ENCODE measurements at places on chromosomes 4 and X.

- no peak for DNase-seq
Measured at GRCh38 chr4:44927399-44928380, 201.3 kb upstream of the GNPDA2 start.

DNA sequence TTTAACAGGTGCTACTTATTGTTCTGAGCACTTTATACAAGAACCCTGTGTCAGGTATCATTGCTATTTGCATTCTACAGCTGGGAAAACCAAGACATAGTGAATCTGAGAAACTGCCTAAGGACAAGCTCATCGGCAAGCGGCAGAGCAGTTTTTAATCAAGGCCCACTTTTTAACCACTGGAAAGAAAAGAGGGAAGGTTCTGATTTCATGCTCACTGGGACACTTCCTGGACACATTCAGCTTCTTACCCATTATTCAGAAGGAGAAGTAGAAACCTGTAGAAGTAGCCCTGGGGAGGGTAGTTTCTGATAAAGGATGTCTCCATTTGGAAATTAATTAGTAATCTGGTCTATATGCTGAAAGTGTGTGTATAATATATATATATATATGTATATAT, 2.5 kb upstream of the LNX1 start:
- DNase-seq, result no peak

GRCh38 chrX:21723084-21723483, 34.8 kb downstream of the SMPX start:
- DNase-seq, result no peak

DNA sequence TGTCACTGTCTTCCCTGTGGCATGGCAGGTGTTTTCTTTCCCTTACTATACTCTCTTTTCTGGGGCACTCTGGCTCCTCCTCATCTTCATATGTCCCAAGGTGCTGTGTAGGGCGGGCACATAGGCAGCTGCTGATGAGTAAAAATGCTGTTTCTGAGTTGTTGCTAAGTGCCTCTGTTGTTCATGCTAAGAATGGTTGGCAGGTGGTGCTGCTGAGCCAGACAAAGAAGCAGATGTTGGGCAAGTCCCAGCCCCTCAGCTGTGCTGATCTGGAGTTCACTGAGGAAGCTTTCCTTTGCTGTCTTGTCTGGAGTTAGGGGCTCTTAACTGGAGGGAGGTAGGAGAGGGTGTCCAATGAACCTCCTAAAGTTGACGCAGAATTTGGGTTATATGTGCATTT, 40.6 kb downstream of the HADH start:
- peak; percentile 1 for DNase-seq

DNA sequence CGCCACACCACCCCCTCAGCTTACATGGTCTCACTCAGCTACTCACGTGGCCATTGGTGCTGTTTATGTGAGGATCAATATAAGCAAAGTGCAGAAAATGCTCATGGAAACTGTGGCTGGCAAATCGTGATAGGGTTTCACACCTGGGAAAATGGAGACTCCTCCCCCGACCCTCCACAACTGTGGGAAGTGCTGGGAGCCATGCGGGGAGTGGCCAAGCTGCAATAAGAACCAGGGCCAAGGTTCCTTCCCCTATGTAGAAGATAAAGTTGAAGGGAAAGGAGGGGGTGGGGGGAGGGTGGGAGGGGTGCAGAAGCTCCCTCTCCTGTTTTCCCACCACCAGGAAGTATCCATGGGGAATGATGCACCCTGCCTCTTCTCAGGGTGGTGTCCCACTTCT, 145.5 kb upstream of the MAMLD1 start:
- DNase-seq, result no peak

GRCh38 chr4:82429728-82430192, 502 bp downstream of the HNRNPDL start:
- no peak for DNase-seq

DNA sequence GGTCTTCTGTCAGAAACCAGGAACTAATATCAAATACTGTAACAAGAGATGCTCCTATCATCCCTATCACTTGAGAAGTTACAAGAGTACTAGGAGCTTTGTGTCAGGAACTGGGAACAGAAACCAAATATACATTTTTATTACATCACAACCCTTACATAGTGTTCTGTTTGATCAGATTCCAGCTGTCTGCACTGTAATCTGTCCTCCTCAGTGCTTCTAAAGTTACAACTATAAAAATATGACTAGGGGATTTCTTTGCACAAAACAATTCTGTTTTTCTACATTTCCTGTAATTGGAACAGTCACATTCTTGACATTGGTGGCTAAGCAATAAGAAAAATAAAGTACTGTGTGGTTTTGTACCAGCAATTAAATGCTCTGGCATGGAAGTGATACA, 686.0 kb downstream of the PDHA2 start:
- no peak for DNase-seq

GRCh38 chr4:172986114-172986513, 182.5 kb upstream of the GALNT7 start:
- DNase-seq, result no peak

GRCh38 chrX:34764852-34765361, 107.8 kb upstream of the TMEM47 start:
- DNase-seq, result no peak

GRCh38 chr4:53937918-53938317, 126.5 kb downstream of the CHIC2 start:
- no peak for DNase-seq

DNA sequence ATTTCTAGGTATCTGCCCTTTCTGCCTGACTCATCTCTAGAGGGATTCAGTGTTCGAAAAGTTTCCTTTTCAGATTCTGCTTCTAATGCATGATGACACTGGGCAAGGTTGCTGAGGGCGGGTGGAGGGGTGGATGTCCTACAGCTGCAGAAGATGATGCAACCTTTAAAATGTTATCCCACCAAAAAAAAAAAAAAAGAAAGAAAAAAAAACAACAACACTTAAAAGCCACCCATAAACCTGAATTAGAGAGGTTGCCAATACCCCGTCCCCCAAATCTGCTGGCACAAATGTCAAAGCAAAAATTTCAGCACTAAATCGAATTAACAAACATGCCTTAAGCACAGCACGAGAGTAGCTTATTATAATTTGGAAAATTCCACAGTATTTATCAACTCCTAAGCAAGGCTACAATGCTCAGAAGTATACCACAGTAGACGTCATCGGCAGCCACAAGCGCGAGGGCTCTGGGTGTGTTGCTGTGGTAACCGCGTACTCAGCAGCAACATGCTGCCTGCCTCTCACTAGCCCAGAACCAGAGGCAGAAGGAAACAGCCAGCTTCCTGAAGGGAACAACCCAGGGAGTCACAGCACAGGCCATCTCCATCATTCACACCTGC, 167.5 kb upstream of the MAP3K15 start:
- DNase-seq, result no peak

- no peak for DNase-seq
Measured at GRCh38 chr4:15158406-15159091, 156.3 kb downstream of the CPEB2 start.

DNA sequence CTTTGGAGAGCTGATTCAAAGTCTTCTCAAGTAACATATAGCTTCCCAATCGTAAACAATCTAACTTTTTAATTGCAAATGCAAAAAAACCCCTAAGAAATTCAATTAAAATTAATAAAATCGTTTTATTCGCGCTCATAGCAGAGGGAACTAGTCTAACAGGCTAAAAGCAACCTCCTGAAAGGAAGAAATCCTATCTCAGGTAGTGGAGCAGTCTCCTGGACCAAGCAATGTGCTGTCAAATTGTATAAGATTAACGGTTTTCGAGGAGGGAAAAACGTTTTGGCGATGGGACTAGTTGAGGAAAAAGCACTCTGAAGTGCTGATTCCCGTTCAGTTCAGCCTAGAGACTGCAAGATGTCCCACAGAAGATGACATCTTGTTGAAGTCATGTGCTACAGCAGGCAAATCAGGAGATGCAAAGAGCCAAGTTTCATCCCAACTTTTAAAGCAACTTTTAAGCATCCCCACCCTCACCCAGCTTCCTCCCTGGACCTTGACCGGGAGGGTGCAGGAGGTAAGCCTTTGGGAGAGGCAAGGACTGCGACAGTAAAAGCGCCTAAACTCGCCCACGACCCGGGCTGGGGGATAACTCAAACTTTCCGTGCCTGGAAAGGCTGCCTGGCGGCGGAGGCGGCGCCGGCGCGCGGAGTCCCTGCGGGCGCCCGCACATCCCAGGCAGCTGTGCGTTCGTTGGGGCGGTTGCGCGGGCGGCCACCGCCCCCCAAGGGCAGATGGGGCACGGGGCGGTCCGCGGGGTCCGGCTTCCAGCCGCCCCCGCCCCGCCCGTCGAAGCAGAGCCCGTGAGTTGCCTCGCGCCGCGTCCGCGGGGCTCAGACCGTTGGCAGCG, 784 bp downstream of the MAP7D3 start:
- no peak for DNase-seq

GRCh38 chrX:152831391-152831790, 528 bp downstream of the NSDHL start:
- no peak for DNase-seq

DNA sequence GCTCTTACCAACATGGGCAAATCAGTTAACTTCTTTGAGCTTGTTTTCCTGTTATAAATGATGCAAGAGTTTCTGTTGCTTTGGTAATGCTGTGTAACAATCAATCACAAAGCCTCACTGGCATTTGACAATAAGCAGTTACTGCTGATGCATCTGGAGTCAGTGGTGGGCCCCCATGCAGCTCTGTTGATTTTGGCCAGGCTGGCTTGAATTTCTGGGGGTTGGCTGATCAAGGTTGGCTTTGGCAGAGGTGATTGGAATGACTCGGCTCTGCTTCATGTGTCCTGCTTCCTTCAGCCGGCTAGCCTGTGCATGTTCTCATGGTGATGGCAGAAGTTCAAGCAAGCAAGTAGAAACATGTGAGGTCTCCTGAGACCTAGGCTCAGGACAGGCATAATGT, 90.4 kb downstream of the PHEX start:
- no peak for DNase-seq

DNA sequence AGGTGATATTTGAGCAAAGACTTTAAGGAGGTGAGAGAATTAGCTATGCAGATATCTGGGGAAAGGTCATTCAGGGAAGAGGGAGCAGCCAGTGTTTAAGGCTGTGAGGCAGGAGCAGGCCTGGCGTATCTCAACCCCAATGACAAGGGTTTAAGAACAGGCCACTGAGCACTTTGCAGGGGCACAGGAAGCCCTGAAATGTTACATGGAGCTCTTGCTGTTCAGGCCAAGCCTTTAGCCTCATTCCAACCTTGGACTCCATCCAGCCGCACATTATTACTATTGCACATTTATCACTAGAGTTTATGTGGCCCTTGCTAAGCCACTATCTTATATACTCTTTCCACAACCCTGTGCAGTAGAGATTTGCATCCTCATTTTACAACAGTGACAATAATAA, 114.0 kb downstream of the EFNB1 start:
- no peak for DNase-seq

DNA sequence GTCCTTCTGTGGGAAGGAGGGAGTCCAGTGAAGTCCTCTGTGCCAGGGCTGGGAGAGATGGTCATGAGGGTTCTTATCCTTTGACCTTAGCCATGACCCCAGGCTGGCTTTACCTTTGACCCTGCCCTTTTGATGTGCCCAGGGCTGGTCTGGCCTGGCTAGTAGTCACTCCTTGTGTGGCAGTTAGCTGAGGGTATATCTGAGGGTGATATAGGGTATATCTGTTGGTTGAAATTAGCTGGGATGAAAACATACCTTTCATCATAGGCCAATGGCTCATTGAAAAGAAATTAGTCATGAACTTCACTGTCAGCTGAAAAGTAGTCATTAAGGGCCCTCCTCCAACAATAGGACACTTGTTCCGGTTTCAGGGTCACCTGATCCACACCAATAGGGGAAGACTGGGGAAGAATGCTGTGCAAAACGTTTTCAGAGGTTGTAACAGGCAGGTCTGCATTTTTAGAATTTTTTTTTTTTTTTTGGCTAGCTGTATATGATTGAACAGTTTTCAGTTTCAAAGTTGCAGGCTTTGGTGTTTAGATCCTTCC, 74.6 kb upstream of the STOX2 start:
- DNase-seq, result no peak

DNA sequence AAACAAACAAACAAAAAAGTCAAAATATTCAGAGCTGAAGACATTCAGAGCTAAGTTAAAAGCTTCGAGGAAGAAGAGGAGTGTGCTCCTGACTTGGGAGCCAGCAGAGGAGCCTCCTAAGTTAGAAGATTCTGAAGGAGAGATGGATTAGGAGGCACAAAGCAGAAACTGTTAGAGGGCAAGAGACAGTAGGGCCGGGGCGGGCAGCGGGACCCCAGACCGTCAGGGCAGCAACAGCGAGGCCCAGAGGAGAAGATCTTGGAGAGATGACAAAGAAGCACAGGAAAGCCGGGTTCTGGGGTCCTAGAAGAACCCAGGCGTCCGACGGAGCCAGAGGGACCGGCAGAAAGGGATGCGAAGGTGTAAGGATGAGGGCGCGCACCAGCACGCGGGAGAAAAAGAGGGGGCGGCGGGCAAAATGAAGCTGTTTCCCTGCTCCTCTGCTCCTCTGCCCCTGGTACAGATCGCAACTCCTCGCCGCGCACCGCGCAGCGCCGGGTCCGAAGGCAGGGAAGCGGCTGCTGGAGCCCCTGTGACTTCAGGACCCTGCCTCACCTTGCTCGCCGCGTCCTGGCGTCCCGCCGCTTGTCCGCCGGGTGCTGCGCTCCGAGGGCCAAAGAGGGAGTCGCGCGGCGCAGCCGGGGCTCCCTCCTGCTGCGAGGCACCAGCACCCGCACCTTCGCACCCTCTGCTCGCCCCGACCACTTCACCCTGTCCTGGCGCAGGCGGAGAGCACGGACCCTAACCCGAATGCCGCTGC, 477 bp downstream of the KLHL13 start:
- DNase-seq, result no peak

DNA sequence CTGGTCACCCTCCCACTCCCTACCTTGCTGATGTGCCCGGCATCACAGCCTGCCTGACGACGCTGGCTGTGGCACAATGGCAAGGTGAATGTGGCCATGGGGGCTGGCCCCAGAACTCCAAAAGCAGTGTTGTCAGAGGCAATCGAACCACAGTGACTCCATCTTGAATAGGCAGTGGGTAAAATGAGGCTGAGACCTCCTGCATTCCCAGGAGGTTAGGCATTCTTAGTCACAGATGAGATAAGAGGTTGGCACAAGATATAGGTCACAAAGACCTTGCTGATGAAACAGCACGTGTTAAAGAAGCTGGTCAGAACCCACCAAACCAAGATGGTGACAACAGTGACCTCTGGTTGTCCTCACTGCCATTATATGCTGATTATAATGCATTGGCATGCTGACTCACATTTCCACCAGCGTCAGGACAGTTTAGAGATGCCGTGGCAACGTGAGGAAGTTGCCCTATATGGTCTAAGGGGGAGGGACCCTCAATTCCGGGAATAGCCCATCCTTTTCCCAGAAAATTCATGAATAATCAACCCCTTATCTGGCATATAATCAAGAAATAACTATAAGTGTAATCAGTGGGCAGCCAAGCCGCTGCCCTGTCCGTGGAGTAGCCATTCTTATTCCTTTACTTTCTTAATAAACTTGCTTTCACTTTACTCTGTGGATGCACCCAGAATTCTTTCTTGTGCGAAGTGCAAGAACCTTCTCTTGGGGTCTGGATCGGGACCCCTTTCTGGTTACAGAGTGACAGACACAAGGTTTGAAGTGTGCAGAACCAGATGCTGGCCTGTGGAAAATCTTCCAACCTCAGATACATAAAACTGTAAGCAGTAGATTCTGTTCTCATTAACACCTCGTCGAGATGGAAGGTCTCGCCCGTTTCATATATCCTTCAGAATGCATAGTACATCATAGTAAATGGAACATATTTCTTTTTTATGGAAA, 26.8 kb upstream of the CLDN24 start:
- no peak for DNase-seq
